Putamen (tissue), 1 donor: ENCODE measurements at places on chromosomes 4 and X.

DNA sequence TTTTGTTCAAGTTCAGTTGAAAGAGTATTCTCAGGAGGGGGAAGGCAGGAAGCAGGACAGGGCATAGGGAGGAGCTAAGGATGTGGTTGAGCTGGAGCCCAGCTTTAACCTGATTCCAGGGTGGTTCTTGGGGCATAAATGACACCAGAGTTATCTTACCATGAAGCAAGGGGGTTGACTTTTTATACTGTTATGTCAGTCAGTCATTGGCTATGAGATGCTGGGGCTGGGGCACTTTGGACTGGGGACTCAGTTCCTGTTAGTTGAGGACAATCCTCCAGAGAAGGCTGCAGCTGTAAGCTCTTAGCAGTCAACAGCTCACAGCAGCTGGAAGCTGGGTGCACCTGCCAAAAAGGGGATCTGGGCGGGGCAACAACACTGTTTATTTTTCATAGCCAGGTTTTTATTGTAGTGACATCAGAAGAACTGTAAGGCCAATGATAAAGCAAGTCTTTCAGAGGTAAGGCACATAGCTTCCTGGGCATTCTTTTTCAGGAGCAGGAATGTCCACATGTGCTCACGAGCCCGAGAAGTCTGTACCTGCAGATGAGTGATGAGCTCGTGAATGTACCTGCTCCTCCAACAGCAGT is 78.5 kb downstream of the MID1IP1 start:
- DNase-seq: no peak

- DNase-seq: no peak
Observed at GRCh38 chr4:67744561-67745283, 9.5 kb downstream of the GNRHR start.

DNA sequence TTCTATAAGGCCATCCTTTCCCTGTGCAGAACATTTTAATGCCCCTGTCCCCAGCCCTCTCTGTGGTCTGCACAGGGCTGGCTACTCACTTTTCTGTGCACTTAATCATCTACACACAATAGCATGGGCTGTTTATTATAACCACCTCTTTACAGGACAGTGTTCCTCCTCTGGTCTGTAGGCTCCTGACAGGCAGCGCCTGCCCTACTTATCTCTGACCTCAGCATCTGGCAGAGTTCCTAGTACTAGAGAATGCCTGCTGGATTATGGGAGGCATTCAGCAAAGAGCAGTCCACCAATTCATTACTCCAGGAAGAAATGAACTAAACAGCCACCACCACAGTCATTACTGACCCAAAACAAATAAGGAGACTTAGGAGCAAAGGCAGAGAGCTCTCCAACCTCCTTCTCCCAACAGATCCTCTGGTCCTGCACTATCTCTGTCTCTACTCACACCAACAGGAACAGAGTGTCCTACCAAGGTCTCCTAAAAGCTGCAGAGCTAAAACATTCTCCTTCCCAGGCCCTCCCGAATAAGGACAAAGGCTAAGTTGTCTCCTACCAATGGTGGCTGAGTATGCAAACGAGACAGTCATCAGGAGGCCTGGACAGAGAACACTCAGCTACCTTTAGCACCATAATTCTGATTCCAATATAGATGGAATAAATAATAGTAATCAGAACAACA is 279.2 kb downstream of the QDPR start:
- peak; percentile 18 for DNase-seq

DNA sequence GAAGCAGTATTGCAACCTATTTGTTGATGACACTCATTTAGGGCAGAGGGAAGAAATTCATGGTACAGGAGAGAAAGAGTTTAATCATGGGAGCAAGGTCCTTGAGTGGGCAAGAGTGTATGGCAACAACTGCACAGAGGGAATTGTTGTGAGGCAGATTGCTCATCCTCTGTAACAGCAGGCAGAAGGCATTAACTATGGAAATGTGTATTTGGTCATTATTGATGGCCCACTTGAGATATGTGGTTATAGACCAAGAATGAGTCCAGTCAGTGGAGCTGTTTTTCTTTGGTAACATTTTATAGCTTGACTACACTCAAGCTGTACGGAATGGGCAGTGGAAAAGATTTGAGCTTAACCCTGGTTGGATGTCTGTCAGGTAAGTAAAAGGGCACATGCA is 15.9 kb downstream of the PLRG1 start:
- DNase-seq: no peak

GRCh38 chr4:2755821-2756690 is at the start of gene TNIP2:
Gene TNIP2, minus strand, starts transcription at chr4:2756336. Its CDS starts 47 bp downstream, at chr4:2756289.
- peak; percentile 69 for DNase-seq

GRCh38 chr4:2714061-2714770 is 41.9 kb downstream of the TNIP2 start:
- DNase-seq: peak; percentile 28

GRCh38 chr4:26793735-26794134 is 66.9 kb upstream of the STIM2 start:
- DNase-seq: no peak

DNA sequence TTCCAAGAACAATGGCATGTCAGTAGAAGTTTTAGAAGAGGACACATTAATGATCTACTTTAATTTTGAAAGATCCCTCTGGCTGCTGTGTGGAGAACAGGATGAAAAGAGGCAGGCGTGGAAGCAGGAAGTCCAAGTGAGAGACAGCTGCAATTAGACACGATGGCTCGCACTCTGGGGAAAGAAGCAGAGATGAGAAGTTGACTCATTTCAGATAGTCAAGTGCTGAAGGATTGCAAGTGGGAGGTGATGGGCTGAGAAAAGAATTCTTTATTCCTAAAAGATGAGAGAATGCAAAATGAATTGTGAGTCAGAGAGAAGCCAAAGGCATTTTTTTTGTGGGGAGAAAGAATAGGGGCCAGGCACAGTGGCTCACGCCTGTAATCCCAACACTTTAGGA is 16.5 kb downstream of the RXFP1 start:
- DNase-seq: no peak

- no peak for DNase-seq
Observed at GRCh38 chr4:108849611-108850168, 86.8 kb upstream of the ETNPPL start.

DNA sequence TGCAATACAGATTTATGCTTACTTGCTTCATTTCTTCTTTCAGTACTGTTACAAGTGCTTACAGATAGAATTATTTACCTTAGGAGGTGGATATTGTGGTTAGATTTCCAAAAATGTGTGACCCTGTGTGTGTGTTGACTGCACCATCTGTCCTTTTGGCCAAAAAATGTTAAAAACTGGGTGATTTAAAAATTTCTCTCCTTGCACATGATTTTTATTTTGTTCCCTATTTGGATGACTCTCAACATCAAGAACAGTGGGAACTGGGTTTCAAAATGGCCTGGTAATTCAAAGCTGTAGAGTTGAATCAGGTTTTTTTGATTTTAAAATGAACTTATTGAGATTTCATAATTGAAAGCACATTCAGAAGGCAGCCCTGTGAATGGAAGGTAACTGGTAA is 1132.9 kb downstream of the RAPGEF2 start:
- DNase-seq: no peak

DNA sequence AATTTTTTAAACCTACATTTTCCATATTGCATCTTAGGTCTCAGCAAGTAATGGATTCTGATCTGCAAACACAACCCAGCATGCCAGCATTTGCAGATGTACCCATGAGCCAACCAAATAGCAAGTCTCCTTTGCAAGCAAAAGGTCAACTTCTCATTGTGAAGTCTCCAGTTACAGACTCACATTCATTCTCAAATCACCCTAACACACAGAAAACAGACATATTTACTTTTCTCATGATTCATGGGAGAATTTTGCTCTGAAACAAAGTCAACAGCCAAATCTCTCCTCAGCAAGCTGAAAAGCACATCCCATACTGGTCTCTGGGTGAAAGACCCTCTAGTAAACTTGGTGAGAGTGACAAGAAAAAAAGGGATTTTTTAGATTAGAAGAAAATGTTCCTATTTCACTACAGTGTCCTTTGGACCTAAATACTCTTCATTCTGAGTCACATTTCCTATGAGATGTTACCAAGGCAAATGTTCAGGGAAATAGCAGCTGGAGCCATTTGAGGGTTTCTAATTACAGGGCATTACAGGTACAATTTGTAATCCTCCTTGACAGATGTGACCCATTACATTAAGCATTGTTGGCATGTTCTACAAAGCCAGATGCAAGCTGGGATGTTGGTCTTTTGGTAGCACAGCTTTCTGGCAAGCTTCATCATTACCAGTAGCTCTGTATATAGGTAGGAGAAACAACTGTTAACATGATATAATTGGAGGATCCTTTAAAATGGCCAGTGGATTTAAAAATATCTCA is 383.3 kb downstream of the SMARCA1 start:
- DNase-seq: no peak

- DNase-seq: no peak
Observed at GRCh38 chr4:4306920-4307319, 16.9 kb downstream of the ZBTB49 start.

GRCh38 chr4:168537571-168537970 is 40.7 kb downstream of the PALLD start:
- DNase-seq: no peak

- DNase-seq: no peak
Observed at GRCh38 chrX:113512700-113513395, 672.2 kb upstream of the AMOT start.

DNA sequence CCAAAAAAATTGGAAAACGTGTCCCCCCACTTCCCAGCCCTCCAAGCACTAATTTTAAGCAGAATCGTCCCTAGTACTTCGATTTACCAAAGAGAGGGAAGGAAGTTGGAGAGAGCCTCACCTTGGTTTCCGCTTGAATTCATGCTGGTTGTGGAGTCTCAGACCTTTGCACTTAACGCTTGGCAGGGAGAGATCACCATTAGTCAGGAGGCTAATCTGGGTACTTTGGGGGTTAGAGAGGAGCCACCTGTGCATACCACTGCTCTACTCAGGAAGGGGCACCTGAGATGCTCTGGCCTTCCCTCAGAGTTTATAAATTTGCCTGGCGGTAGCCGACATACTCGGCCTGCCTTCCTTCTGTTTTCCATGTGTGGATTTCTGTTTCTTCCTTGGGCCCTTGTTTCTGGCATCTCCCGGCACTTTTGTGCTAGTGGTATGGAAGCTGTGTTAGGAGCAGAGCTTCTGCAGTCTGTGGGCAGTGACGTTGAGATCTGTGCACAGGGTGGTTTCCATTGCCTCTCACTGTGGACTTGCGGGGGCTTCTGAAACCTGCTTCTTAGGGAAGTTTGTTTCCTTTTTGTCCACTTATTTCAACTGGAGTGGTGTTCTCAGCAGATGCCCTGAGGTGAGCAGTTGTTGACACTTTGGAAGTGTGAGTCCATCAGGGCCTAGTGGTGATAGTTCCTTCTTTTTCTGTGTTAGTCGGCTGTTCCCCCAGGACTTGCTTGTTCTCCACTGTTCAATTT is 104.2 kb downstream of the TMEM131L start:
- no peak for DNase-seq

DNA sequence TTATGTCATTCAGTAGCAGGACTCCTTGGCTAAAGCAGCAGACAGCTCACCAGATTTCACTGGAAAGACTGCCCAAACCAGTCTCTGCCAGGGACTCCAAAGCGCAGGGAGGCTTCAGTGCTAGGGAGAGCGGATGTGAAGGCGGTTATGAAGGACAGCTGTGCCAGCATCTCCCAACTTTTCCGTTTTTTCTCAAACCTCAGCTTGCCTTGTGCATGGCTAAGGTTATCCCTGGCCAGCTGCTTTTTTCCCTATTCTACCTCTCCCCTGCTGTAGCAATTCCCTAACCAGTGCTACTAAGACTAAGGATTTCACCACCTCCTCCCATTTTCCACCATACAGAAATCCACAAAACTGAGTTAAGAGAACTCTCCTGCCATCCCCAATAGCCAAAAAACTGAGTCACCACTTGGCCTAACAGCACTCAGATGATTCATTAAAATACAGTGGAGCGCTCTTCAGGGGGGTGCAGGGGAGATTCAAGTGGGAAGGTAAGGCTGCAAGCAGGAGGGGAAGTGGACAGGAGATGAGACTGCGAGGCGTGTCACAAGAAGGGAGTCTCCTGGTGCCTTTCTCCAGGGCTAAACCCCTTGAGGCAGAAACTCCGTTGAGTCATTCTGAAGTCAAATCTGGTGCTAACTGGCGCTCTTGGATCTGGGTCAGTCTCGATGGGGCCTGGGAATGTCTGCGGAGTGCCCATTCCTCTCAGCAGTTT is 90.7 kb downstream of the PALLD start:
- DNase-seq: no peak

DNA sequence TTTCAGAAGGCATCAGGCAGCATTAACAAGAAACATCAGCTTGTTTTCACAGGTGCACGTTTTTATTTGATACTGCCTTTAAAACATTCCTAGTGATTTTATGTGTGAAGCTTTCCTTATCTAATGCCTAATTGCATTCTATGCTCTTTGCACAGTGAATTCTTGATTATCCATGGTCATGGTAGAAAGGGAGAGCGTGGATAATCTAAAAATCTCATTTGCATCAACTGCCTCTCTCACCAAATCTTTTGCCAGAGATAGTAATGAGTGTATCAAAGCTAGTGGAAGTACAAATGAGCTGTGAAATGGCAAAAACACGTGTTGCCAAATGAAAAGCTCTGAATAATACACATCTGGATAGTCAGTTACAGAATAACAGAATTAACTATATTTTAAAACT is 170.5 kb downstream of the NAA11 start:
- DNase-seq: no peak

- no peak for DNase-seq
Observed at GRCh38 chr4:142703694-142704309, 142.3 kb downstream of the INPP4B start.

- DNase-seq: no peak
Observed at GRCh38 chr4:15348236-15348635, 79.6 kb upstream of the C1QTNF7 start.

DNA sequence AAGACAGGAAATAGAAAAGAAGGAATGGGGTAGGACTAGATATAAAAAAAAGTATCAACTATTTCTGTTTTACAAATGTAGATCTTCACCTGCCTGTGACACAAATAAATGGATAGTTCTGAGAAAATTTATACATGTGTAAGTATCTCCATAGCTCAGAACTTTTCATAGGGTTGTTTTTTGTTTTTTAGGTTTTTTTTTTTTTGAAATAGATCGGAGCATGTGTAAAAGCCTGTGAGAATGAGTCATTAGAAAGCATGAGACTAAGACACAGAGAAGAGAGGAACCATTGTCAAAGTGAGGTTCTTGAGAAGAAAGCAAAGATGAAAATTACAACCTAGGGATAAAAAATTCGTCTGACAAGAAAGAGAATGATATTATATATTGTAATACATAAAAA is 481.6 kb downstream of the PABPC4L start:
- DNase-seq: no peak

- DNase-seq: no peak
Observed at GRCh38 chrX:68114573-68115129, 318.6 kb downstream of the OPHN1 start.

DNA sequence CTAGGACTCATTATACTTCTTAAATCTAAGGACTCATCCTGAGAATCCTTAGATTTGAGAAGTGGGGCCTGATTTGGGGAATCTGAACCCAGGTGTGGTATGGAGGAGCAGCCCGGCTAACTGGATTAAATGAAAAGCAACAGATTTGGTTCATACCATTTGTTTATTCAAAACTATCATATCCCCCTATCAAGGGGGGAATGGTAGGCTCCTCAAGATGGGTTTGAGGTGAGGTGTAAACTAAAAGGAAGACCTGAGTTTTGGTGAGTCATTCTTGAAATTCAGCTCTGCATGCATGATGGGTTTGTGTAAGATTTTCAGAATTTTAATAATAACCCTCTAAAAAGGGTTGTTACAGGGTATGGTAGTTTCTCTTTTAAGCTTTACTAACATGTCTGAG is 53.4 kb downstream of the CASP6 start:
- DNase-seq: no peak
